Epithelial cell of proximal tubule (primary cell): ENCODE measurements at places on chromosomes 7 and 10. TPM values are rescaled to one million over a fixed set of nuclear protein-coding genes. Genes with fewer than 3 reads are reported as not detected.

Gene OR2A7
- 2.0 and 8.0 TPM in 2 replicates for total RNA-seq

Gene TNS3
- total RNA-seq = 36.9 and 40.8 TPM in 2 replicates

Gene PTPRE
- total RNA-seq = 5.4 and 6.2 TPM in 2 replicates

Gene LAMB1
- 170 and 220 TPM in 2 replicates for total RNA-seq

Gene TM9SF3
- 67.4 and 77.1 TPM in 2 replicates for total RNA-seq

Gene GFRA1
- 10.6 and 42.7 TPM in 2 replicates for total RNA-seq

Gene SDK1
- 0.75 and 2.6 TPM in 2 replicates for total RNA-seq

Gene SFTPD
- not detected in 2 replicates for total RNA-seq

Gene ATP5F1C
- total RNA-seq = 285 and 343 TPM in 2 replicates

Gene LIPF
- not detected in 2 replicates for total RNA-seq

Gene GRID1
- total RNA-seq = 0.52 TPM in 1 of 2 replicates, not detected in the other

Gene SHH
- total RNA-seq = 1.7 and 4.4 TPM in 2 replicates

Gene SMARCD3
- 6.9 and 8.1 TPM in 2 replicates for total RNA-seq

DNA sequence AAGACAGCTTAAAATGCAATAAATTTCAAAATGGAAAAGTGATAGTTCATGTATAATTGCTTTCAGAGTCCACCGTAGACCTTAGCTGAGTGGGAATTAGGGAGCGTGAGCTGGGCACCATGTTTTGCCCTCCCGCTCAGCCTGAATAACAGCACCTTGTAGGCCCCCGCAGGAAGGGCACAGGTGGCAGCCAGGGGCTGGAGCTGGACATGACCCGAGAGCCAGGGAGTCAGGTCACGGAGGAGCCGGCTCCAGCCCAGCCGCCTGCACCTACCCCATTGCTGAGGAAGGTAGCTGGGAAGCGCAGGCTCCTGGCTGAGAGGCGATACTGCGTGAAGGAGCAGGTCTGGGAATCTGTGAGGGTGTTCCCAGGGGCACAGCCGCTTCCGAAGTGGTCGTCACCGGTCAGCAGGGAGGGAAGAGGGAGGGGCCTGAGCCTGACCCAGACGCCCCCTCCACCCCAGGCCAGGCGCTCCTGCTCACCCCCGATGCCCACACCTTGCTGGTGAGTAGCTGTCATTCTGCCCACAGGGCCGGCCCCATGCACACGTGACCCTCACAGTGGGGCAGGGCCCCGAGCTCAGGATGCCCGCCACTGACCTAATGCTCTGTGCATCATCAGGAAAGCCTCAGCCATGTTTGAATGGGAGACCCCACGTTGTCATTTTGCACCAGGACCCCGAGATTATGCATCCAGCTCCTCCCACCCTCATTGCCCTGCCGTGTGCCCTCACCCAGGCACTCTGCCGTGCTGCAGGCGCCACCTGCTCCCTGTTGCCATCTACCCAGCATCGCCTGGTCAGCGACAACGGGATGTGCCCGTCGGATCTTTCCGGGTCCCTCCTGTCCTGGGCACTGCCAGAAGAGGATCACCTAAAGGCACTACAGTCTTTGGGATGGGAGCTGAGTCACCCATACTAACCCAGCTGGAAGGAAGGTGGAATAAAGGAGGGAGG, 129.2 kb upstream of the TCERG1L start:
- no peak for DNase-seq

DNA sequence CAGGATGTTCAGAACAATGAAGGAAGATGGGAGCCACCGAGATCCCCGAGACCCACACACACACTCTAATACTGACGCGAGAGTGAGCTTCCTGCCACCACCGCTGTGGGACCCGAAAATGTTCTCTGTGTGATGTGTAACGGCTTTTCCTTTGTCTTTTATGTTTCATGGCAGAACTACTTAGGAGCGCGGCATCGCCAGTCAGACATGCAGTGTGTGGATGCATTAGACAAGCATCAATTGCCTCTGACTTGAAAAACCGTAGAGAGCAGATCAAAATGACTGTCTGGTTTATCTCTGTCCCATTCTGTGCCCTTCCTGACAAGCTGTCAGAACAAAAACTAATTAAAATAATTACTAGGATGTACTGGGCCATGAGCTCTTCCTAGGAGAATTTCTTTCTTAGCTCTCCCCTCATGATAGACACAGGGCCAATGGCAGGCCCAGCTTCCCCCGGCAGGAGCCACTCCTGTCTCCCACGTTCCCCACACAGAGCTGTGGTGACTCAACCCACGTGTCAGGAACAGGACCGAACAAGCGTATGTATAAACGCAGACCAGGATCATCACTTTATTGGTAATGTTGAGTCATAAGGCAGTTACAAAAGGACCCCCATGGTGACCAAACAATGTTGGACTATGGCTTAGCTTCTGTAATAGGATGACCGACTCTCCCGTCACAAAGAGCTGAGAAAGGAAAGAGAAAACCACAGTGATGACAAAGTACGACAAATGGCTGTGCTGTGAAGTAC, 705.0 kb downstream of the PARD3 start:
- DNase-seq = no peak

GRCh38 chr10:123134915-123135414, 805 bp upstream of the HMX3 start:
- no peak for DNase-seq

DNA sequence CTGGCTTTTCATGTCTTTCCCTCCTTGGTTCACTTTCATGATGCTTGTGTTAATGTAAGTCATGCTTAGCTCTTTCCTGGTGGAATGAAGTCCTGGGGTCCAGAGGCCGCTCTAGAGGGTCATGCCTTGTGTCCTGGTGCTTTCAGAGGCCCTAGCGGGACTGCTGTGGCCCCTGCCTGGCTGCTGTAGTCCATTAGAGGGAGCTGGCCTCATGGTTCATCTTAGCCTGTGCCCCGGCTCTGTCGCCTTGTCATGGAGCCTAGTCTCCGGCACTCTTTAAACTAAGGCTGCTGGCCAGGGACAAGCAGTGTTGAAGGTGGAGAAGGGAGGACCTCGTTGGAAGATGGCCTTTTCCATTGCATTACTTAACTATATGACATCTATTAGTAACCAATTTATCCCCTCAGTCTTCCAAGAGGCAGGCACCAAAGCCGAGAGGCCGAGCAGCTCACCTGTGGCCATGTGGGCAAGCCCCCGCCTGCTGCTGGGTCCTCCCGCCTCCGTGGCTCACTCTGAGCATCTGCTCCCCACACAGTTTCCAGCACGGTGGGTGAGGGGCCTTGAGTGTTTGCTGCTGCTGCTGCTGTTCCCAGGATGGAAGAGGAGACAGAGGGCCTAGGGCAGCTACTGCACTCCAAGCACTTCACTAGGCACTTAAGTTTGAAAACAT, 5.0 kb upstream of the NDUFB2 start:
- no peak for DNase-seq

DNA sequence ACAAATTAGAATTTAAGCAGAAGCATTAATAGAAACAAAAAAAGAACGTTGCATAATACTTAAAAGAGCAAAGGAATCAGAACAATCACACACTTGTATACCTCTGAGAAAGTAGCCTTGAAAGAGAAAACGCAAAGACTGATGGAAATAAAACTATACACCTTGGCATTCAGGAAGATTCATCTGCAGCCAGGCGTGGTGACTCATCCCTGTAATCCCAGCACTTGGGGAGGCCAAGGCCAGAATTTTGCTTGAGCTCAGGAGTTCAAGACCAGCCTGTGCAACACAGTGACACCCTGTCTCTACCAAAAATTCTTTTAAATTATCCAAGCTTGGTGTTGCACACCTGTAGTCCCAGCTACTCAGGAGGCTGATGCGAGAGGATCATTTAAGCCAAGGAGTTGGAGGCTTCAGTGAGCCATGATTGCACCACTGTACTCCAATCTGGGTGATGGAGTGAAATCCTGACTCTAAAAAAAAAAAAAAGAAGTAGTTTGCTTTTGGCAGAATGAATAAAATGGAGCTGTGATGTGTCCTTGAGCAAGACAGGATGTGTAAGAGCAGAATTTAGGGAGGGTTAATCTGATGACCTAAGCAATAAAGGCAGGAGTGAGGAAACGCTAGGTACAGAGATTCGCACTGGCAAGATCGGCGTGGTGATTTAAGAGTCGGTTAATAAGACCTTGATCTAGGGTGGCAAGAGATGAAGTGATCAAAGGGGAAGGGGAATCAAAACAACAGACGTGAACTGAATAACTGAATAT, 75.8 kb upstream of the NRP1 start:
- no peak for DNase-seq

- no peak for DNase-seq
These were observed 313.5 kb downstream of the TCERG1L start for GRCh38 chr10:130998046-130998435.

DNA sequence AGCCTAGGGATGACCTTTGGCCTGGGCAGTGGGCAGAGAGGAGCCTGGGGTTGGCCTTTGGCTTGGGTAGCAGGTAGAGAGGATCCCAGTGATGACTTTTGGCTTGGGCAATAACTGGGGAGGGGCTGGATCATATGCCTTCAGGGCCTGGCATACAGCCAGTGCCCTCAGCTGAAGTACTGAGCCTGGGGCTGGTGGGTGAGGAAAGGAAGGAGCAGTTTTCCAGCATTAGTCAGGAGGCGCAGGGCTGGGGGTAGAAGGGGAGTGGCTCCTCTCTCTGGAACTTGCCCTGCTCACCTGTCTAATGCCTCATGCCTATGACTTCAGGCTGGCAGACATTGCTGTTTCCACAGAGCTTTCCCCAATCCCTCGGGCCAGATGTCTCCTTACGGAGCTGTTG, 15.2 kb upstream of the COMTD1 start:
- DNase-seq = no peak

GRCh38 chr10:69360485-69361302, 56.0 kb downstream of the TACR2 start:
- DNase-seq = no peak

- DNase-seq = no peak
These were observed 14.0 kb upstream of the ITGB8 start for GRCh38 chr7:20316706-20317105.

DNA sequence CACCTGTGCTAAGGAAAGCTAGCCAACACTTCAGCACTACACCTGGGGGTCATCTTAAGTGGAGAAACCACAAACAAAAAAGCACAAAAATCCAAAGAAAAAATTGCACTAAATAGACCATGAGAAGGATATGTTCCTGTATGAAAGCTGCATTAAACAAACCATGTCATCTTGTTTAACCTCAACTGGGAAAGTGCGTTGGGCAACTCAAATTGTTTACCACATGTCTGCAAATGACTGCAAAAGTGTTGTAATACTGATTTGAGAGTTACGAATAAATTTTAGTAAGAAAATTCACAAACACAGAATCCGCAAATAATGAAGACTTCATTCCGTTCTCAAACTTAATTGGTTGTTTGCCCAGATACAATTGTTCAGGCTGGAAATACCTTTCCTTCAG, 111.9 kb upstream of the EGFR start:
- no peak for DNase-seq

- no peak for DNase-seq
These were observed 76.3 kb downstream of the CLIP2 start for GRCh38 chr7:74365322-74366022.

DNA sequence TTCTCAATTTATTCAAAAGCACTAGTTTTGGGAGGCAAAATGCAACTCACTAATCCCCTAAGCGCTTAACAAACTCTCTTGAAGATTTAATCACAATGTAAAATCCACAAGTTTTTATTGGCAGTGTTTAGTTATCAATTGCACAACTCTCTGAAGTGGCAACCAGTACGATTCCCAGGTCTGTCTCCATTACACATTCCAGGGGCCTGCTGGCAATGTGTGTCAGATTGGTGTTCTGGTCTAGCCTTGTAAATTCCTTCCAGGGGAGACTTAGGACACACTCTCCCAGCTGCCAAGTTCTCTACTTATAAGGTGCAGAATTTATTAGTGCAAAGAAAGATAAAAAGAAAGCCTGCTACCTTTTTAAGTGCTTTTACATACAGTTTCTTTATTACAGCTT, 164.7 kb upstream of the HPS1 start:
- DNase-seq = no peak

GRCh38 chr10:75191821-75192568, 18.6 kb upstream of the VDAC2 start:
- DNase-seq = no peak

DNA sequence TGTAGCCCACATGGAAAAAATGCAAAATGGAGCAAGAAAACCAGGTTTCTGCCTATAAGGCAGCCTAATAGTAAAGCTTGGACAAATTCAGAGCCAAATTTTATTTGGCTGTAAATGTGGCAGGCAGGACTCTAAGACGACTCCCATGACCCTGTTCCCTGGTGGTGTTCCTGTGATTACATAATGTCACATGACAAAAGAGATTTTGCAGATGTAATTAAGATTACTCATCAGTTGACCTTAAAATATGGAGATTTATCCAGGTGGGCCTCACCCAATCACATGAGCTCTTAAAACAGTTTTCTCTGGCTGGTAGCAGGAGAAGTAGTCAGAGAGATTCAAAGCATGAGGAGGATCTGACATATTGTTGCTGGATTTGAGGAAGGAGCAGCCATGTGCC, 303.1 kb upstream of the IMMP2L start:
- DNase-seq = no peak

DNA sequence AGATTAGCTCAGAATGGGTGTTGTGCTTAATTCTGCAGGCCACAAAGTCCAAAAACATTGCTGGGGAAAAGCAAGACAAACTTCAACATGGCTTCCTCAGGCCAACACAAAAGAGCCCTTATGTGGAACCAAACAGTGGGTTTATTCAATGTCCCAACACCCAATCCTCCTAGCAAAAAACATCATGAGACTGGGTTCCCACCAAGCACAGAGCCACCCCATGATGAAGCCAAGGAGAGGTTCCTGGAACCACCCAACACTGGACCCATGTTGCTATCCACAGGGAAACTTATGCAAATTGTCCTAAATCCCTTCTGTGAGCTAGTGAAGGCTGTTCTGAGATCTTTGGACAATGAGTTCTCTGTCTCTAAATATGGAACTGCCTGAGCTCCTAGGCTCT, 24.0 kb downstream of the SLC25A13 start:
- DNase-seq = no peak

DNA sequence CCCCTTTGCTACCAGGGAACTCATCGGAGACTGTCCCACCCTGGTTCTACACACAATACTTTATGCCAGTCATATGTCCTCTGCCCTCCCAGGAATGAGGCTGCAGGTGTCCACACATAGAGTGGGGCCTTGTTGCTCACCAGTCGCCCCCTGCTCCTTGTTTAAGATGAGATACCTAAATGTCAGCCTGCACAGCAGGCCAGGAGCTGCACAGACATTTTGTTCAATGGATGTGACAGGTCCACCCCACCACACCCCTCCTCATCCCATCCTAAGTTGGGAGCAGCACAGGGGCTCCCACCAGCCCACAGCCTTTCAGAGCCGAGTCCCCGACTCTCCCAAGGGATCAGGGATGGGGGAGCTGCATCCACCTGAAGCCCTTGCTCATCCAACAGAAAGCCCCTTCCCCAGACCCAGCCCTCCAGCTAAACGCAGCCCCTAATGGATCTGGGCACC, 6.2 kb upstream of the GRID1 start:
- no peak for DNase-seq

GRCh38 chr7:32516551-32517100, 21.3 kb downstream of the AVL9 start:
- DNase-seq = no peak

DNA sequence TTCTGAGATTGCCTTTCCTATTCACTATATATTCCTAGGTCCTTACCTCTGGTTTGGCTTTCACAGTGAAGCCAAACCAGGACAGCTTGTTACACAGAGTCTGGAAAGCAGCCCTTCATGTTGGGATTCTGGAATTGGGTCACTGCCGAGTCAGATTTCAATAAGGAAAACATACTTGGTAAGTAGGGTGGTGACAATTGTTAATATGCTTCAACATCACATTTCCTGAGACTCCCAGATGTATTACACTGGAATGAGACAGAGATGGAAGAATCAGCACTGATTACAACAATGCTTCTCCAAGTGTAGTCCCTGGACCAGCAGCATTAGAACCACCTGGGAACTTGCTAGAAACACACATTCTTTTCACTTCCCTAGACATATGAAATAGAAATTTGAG, 268.9 kb upstream of the SEMA3C start:
- no peak for DNase-seq
